Cortex of kidney (tissue), 1 donor: ENCODE measurements at places on chromosomes 3 and 15.

DNA sequence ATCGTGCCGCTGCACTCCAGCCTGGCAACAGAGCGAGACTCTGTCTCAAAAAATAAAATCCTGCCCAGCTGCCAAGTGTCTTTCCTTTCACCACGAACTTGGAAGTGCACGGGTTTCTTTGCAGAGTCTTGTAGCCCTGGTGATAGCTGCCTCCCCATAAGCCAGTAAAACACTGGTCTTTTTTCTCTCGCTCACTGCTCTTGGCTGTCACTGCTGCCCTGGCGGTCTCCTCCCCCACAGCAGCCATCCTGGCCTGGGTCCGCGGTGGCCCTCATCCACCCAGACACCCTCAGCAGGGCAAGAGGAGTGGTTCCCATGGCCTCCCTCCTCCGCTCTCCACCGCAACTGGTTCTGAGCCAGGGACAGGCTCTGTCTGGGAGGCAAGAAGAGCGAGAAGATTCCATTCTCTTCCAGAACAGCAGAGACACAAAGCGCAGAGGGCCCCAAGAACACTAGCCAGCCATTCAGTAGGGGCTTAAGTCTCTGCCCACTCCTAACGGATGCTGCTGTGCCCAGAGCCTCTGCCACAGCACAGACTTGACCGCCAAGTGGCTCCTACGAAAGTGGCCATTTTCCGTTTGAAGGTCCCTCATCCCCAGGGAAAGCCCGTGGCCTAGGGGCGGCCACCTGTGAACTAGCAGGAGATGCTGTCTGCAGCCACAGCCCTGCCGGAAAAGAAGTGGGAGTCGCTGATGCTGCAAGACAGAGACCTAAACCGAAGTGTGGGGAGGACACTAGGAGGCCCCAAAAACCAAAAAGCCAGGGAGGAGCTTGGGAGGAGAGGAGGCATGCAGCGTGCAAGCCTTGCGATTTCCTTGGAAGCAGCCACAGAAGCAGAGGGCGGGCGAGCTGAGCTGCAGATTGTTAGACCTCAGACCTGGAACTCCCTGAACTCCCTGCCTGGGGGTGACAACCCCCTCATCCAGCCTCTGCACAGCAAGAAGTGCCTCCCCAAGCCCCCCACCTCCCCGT is 44.1 kb downstream of the KLHL25 start:
- no peak for DNase-seq

DNA sequence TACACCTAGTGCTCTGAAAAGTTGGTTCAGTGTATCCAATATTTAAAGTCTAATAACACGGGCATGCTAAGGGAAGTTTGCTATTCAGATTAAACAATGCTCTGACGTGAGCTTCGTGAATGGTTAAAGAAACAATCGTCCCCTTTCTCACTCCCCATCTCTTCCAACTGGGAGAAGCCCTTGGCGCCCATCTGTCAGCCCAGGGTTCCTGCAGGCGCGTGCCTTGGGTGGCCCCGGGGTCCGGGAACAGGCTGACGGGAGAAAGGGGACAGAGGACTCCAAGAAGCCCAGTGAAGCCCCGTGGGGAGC is 413 bp downstream of the SEC22C start:
- no peak for DNase-seq

- no peak for DNase-seq
Measured at GRCh38 chr3:96300743-96301142, 513.7 kb upstream of the EPHA6 start.

DNA sequence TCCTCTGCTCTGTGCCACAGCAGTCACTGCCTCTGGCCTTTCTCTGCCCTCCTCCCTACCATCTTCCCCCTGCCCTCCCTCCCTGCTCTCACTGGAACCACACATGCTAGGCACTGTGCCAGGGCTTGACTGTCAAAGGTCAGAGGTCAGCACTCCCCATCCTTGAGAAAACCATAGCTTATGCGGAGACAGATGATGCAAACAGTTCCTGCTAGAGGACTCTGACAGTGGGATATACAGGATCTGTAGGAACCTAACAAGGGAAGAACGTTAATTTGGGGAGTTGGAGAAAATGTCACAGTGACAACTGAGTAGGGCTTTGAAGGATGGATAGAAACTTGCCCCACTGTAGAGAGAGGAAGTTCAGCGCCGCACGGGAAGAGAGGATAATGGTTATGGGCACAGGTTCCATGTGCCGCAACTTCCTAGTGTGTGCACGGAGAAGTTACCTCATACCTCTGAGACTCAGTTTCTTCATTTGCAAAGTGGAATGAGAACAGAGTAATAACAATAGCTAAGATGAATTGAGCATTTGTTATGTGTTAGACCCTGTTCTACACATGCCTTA is 29.3 kb upstream of the XYLB start:
- no peak for DNase-seq

- no peak for DNase-seq
Measured at GRCh38 chr3:161454615-161455014, 42.0 kb upstream of the OTOL1 start.

GRCh38 chr15:72033711-72034110 is 84.2 kb downstream of the MYO9A start:
- no peak for DNase-seq

DNA sequence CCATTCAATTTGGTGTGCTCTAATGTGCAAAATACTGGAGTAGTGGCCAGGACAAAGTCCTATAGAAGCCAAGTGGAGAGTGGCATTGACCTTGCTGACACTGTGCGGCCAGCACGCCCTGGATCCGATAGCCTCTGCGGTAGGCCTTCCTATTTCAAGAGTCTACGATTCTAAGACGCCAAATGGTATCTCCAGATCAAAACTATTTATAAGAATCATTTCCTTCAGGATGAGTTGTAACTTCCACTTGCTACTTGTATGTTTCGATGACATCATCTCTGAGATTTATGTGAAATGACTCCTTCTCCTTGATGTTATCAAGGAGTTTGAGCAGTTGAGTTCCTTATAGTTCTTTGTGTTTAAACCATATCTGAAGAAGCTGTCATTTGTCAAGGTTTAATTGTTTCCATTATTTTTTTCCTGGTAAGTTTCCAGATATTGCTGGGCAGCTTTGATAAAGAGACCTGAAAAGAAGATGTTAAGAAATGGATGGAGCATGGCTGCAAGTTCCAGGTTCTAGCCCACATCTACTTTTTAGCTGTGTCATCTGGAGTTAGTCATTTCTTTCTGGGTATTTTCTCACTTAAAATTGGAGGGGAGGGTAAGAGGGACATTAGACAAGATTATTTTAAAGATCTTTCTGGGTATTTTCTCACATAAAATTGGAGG is 71.8 kb downstream of the TMEM44 start:
- DNase-seq: no peak

- no peak for DNase-seq
Measured at GRCh38 chr3:177764377-177764912, 567.2 kb upstream of the TBL1XR1 start.

DNA sequence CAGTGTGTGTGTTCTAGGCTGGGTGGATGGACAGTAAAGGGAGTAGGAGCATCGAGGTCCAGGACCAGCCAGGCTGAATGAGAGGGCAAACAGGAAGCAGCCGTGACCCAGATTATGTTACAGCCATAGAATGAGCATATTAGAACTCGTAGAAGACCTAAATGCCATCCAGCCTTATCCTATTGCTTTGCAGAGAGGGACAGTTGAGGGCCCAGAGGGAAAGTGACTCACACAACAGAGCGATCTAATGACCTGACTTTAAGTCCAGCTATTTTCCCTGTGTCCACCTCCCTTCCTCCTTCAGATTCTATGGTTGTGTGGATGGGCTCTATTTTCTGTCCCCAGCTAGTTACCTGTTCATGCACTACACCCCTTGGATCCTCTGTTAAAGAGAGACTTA is 634.1 kb upstream of the TBL1XR1 start:
- DNase-seq: no peak

DNA sequence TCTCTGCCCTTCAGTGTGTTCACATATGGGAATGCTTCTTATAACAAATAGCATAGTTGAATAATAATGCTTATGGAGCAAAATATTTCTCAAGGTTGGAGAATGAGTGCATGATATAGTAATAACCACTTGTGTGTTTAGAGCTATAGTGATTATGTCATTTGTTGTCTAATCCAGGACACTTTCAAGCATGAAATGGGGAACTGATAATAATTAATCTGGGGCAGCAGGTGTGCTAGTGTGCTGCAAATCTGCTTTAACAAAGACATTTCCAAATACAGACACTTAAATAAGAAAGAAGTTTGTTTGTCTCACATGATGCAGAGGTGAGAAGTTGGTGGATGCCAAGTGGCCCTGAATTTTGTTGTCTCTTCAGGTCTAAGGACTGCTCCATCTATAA is 579.3 kb upstream of the GRM7 start:
- DNase-seq: no peak

DNA sequence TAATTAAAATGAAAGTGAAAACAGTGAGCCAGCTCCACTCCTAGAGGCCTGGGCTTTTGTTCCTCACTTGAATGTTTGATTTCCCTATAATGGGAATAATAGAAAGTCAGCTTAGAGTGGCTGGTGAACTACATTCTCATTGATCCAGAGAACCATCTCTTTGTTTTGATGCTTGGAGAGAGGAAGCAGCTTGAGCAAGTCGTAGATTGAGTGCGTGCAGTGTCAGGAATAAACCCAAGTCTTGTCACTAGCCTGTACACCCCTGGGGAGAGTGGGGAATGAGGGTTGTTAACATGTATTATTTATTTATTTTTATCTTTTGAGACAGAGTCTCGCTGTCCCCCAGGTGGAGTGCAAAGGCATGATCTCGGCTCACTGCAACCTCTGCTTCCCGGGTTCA is 885 bp upstream of the LSG1 start:
- no peak for DNase-seq

GRCh38 chr3:45885979-45886705 is at the start of gene CCR9:
CCR9 (plus strand) TSS chr3:45886543; CDS start chr3:45894934, 8,391 bp downstream.
- no peak for DNase-seq

GRCh38 chr3:114221881-114222264 is 15.5 kb downstream of the ZNF80 start:
- no peak for DNase-seq

- no peak for DNase-seq
Measured at GRCh38 chr3:171284308-171285075, 175.7 kb downstream of the TNIK start.

DNA sequence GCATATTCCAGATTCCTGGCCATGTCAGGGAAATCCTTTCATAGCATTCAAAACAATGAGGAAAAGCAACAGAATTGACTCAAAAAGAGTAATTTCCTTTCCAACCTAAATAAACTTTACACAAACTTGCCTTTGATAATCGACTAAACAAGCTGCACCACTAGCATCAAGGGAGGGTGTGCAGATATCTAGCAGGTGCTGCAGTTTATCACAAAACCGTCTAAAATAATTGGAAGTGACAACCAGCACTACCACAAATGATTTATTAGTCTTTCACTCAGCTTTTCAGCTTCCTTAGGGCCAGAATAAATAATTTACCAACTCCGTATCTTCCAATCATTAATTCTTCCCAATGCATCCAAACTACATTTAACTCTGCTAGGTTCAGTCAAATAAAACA is 71.7 kb downstream of the TBC1D5 start:
- DNase-seq: no peak

- DNase-seq: no peak
Measured at GRCh38 chr15:56890038-56890437, 28.4 kb upstream of the TCF12 start.

DNA sequence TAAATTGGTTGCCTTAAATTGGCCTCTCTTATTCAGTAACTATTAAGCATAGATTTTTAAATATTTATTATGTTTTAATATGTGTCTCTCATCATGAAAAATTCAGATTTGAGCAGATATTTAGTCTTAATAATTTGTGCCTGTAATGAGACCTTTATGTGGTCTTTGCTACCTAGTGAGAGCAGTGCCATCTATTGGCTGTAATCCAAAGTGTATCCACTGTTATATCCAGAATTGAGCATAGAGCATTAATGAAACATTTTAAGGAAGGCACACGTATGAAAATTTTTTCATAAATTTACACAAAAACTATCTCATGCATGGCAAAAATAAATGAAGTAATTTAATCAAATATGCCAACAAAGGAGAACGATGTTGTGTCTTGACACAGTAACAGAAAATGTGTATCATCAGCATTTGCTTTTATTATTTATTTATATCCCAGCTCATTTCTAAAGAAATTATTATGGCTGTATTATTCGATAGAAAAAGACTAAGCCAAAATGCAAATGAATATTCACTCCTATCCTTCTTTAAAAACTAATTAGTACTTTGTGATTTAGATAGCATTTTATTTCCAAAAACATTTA is 203.5 kb downstream of the RSRC1 start:
- DNase-seq: no peak

DNA sequence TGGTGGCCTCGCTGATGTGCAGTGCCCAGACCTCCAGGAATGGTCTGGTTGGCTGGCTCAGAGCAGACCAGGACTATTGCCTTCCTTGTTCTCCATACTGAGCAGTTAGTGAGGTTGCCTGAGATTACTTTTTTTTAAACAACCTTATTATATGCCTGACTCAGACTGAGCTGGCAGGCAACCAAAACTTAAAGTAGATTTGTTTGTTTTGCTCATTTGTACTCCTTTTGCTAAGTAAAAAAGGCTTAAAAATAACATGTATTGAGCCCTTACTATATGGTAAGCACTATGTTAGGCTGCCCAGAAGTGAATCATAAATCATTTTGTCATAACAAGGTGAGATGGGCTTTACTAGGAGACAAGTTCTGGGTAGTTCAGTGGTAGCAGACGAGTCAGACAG is 92.4 kb downstream of the GHSR start:
- no peak for DNase-seq

DNA sequence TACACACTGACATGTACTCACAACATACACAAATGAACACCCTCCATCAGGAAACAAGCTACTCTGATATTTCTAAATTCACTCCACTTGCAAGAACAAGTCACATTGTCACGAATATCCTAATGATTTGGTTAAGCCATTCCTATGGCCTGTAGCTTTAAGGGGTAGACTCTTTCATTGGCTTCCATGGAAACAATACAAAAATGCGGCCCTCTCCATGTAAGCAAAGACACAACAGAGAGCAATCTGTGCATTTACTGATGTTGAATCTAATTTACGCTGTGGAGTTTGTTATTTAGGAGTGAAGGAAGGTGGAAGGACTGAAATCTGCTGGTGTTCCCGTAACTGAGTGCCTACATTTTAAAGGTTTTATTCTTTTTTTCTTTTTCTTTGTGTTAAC is 114.5 kb downstream of the FMN1 start:
- no peak for DNase-seq

- no peak for DNase-seq
Measured at GRCh38 chr3:66068255-66068654, 29.5 kb upstream of the MAGI1 start.

DNA sequence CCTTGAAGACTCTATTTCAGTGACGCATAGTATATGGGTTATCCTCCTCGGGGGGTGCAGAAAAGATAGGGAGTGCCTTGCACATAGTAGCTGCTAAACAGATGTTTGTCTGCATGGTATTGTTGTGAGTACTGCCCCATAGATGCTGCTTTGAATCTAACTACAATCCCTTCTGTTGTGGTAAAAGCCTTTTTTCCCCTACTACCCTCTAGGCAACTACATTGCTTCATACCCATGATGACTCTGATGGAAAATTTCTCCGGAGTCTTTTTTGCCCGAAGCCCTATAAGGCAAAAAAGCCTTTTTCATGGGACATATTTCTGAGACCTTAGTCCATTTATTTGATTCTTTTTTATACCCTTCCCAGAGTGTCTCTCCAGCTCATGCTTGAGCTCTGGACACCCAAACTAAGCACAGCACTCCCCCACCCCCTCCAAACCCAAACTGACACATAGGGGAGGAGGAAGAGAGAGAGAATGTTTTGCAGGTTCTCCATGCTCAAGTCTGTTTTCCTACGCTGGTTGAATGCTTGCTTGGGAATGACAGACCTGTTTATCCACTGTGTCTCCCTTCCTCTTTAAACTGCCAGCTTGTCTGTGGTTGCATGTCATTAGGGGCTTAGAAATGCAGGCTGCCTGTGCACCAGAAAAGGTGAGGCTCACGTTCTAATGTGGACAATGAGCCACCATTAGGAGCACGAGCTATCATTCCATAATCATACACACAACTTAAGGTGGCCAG is 52.9 kb downstream of the LRTM1 start:
- DNase-seq: no peak
